Fibroblast of villous mesenchyme (primary cell): ENCODE measurements at places on chromosomes 1 and 21.
A peak's percentile ranks its signal among the peaks of the same experiment; 100 is the strongest.

- no peak for DNase-seq
Observed at GRCh38 chr1:84691122-84691783, 992 bp upstream of the SSX2IP start.

GRCh38 chr1:6634371-6635052 lies 9.8 kb downstream of the THAP3 start:
- peak; percentile 48 for DNase-seq

DNA sequence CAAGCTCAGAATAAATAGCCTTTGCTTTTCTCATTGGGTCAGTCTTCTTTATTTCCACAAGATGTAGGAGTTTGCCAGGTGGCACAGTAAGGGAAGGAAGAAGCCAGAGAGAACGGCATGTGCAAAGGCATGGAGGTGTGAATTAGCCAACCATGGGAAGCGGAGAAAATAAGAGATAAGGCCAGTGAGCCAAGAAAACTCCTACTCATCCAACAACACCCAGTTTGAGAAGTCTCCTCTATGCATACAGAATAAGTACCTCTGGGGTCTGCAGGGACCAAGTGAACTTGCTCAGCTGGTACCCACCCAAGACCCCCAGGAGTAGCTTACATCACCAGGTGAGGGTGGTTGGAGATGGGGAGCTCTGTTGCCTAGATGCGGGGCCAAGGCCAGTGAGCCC lies 66.7 kb downstream of the TAS1R2 start:
- no peak for DNase-seq

DNA sequence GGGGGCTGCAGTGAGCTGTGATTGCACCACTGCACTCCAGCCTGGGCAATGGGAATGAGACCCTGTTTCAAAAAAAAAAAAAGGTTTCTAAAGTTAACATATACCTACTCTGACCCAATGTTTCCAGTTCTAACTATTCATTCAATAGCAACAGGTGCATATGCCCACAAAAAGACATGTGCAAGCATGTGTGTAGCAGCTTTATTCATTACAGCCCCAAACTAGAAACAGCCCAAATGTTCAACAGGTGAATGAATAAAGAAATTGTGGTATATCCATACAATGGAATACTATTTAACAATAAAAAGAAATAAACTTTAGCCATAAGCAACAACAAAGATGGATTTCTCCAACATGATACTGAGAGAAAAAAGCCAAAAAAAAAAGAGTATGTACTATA lies 21.3 kb upstream of the CTPS1 start:
- DNase-seq, result no peak

DNA sequence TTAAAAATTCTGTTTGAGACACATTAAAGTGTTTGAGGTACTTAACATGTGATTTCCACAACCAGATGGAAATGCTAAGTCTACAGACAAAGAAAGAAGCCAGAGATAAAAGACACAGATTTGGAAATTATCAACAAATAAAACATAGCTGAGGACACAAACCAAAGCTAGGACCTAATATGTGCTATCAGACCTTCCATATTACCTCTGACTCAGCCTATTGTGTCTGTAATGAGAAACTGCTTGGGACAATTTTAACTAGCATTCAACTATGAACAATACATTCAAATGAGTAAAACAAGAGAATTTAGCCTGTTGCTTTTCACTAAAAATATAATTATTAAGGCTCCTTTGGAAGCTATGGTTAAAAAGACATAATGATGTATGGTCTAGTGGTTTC lies 54.6 kb downstream of the WNT2B start:
- no peak for DNase-seq

DNA sequence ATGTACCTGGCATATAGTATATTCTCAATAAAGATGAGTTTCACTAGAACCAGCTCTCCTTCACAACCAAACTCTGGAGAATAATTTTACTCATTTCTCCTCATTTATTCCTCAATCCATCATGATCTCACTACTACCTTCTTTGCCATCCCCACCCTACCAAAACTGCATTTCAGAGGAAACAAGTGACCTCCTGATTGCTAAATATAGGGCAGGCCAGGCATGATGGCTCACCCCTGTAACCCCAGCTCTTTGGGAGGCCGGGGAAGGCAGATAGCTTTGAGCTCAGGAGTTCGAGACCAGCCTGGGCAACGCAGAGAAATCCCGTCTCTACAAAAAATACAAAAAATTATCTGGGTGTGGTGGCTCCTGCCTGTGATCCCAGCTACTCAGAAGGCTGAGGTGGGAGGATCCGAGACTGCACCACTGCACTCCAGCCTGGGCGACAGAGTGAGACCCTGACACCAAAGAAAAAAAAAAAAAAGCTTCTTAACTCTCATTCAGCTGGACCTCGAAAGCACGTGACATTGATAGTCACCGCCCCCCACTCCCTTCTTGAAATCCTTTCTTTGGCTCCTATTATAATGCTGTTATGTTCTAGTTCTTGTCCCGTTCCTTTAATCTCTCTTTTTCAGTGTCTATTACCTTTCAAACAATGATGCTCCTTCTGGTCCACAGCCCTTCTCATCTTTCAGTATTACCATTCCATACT lies 2.1 kb downstream of the TESK2 start:
- DNase-seq, result no peak

DNA sequence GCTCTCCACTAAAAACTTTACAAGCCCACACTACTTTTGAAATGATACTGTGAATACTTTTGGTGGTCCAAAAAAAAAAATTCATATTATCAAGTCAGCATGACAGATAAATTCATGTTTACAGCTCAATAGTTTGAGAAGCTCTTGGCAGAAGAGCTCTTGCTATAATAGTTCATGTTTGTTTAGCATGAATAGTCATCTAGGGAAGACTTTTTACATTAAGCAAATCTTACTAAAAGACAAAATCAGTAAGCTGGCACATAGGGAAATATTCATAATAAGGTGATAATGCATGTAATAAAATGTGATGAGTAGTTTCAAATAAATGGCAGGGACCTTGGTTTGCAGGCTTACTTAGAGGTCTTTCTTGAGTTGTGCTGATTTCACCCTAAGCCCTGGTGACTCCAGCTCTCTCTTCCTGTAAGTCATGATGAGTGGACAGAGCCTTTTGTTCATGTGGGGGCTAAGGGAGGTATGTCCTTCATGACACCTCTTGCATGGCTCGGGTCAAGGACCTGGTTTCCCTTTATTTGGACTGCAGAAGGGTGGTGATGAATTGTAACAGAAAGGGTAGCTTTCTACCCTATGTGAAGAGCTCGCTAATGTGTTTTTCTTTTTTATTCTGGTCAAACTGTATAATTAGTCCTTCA lies 166.7 kb downstream of the GABPA start:
- DNase-seq, result no peak

GRCh38 chr1:54274448-54274847 lies 74.5 kb downstream of the MRPL37 start:
- DNase-seq, result no peak

GRCh38 chr21:23853796-23854379 lies 1753.4 kb downstream of the MRPL39 start:
- no peak for DNase-seq
